ENCODE measurements at places on chromosomes 1 and 21.

DNA sequence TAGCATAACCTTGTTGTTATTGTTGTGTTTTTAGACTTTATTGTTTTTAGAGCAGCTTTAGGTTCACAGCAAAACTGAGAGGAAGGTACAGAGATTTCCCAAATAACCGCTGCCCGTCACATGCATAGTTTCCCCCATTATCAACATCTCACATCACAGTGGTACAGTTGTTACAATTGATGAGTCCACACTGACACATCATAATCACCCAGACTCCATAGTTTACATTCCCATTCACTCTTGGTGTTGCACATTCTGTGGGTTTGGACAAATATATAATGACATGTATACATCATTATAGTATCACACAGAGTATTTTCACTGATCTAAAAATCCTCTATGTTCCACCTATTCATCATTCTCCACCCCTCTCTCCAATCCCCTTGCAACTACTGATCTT lies 25.9 kb upstream of the TOR3A start:
- no peak for DNase-seq

- DNase-seq, result no peak
Observed at GRCh38 chr1:183270541-183271141, 84.6 kb downstream of the LAMC2 start.

- peak; percentile 51 for DNase-seq
Observed at GRCh38 chr1:220803401-220804201, 16.9 kb downstream of the MTARC1 start.

GRCh38 chr1:975896-976683 lies 5.8 kb downstream of the PERM1 start:
- peak; percentile 77 for DNase-seq

- DNase-seq, result no peak
Observed at GRCh38 chr1:49606082-49606481, 417.7 kb downstream of the AGBL4 start.

DNA sequence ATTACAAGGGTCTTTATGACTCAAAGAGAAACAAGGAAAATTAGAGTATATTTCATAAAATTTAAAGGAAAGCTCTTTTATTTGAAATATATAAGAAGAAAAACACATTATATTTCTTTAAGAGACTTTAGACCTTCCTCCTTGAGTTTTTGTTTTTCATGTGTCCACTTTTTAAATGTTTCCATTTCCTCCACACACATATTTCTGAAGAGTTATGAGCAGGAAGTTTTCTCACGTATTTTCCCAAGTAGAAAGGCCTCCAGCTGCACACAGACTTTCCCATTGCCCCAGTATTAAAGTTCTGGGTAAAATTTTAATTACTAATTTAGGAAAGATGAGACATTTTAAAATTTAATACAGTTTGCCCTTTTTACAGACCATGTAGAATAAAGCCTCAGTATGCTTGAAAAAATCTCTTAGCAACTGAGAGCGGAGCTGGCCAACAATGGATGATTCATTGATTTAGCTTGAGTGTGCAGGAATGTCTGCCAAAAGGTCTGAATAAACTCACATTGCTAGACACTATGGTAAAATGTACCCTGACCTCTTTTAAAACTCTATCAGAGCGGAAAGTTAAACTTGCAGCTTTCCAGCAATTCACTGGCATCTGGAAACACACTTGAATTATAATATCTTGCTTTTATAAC lies 57.9 kb downstream of the DDAH1 start:
- peak; percentile 84 for DNase-seq

DNA sequence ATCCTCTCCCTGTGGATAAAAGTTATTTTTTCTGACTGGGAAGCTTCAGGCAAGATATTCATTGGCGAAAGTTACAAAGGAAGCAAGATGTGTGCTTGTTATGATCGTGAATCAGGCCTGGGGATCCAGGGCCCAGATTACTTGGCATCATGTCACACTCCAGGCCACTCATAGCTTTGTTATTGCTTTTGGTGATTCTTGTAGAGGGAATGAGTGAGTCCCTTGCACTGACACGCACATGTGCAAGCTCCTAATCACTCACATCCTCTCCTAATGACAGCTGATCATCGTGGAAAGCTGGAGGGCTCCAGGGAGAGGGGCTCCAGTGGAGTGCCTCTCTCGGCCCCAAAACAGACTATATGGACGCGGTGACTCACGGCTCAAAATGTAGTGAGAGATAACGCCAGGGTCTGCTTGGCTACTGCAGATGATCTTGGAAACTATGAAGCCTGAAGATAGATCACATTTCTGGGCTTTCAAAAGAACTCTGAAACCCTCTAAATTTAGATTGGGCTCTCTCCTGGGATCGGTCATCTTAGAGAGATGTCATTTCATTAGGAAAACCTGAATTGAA lies 481.1 kb upstream of the USP24 start:
- peak; percentile 29 for DNase-seq

GRCh38 chr1:110087812-110088738 lies 17.6 kb upstream of the ALX3 start:
- DNase-seq, result peak; percentile 72

DNA sequence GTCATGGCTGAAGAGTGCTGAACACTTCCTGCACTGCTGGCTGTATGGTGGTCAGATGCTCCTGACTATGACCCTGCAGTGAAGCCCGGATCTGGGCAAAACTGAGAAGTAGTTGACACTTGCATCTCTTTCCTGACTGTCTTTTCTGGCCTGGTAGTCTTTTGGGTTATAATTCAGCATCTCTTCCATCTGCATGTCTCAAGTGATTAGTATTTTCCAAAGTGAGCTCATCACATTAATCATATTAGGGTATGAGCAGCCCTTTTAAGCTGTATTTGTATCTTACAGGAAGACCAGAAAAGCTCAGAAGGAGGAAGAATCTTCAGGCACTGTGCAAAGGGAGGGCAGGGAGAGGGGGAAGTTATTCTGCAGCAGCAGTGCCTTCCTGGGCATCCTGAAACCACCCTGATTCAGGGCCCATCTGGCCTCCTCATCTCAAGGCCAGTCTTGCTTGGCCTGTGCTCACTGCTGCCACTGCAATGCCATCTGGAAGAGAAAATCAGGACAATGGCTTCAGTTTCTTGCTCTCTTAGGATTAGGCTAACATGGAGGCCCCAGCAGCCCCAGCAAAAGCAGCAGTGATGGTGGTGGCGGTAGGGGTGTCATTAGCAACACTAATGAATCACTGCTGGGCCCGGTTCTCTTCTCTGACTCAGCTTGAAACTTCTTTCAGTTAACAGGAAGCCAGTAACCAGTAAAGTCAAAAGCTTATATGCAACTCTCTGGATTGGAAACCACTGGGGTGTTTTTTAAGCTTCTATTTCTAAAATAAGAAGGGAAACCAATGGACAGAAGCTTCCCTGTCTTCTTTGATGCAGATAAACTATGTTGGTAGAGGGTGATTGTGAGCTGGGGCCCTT lies 63.3 kb upstream of the WDR26 start:
- DNase-seq, result peak; percentile 90

- DNase-seq, result peak; percentile 14
Observed at GRCh38 chr21:37153196-37153934, 80.3 kb downstream of the TTC3 start.

GRCh38 chr1:218529646-218530300 lies 184.6 kb downstream of the TGFB2 start:
- no peak for DNase-seq

- DNase-seq, result no peak
Observed at GRCh38 chr1:167792188-167792565, 70.4 kb downstream of the MPZL1 start.

DNA sequence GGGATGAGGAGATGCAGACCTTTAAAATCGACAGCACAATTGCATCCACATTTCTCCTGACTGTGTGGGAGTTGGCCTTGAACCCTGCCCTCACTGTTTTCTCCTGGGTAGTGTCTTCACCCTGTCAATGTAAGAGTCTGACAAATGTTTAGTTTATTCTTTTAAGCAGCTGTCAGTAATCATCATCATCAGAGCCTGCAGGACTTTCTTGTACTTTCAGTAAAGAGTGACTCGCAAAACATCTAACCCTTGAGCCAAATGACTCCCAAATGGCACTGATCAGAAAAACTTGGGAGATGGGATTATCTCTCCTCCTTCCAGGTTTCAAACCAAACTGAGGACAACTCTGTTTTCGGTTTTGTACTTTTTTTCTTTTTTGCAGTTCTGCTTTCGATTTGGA lies 460.2 kb downstream of the KIF26B start:
- DNase-seq, result no peak

GRCh38 chr1:94743862-94744261 lies 76.3 kb upstream of the SLC44A3 start:
- DNase-seq, result no peak

GRCh38 chr1:202807451-202807925 lies 733 bp downstream of the KDM5B start:
- peak; percentile 94 for DNase-seq

DNA sequence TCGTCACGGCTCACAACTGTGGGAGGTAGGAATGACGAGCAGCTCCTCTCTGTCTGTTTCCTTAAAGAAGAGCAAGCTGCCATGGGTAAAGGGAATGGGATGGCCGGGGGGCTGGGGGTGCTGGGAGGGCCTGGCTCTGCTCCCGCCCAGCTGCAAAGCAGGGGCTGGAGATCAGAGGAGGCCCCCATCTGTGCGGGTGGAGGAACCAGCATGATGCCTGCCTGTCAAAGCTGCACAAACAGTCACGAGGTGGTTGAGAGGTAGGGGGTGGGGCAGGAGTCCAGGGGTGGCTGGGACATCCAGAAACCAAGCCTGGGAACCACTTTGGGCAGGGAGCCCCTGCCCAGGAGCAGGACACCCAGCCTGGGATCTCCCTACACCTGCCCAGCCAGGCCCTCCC lies 12.6 kb downstream of the SLC41A1 start:
- no peak for DNase-seq

GRCh38 chr1:172398970-172399755 lies 21.3 kb upstream of the C1orf105 start:
- peak; percentile 38 for DNase-seq

DNA sequence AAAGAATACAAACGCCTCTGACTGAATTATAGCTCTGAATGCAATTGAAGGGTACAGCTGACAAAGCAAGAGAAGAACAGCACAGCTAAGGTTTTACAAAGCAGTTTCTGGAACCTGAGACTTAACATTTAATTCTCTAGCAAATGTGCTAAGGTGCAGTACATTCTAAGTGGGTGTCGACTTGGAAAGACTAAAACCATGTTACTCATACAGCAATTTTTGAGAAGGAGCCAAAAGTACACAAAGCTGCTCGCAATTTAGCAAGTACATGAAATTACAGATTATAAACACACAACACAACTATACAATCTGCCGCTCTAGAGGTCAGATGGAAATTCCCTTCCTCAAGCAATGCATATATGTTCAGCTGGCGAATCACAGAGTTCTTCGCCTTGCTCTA lies 121.9 kb downstream of the TIAM1 start:
- no peak for DNase-seq

- no peak for DNase-seq
Observed at GRCh38 chr1:234862360-234862943, 252.5 kb upstream of the IRF2BP2 start.

GRCh38 chr1:147820761-147821297 lies 60.4 kb upstream of the GJA5 start:
- no peak for DNase-seq

DNA sequence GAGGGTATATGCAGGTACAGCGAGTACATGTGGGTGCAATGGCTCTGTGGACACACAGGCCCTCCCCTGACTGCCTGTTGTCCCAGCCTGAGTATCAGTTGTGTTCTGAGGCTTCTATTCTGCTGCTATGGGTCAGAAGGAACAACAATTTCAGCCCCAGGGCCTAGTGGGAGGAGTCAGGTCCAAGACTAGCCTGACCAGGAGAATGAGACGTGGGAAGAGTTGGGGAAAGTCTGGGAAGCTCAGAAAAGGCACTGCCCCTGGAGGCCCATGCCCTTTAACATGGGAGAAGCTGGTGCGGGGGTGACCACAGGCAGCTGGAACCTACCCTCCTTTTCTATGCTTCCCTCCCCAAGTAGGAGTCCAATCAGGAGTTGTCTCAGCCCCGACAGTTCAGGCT lies 7.7 kb downstream of the IGSF8 start:
- no peak for DNase-seq

DNA sequence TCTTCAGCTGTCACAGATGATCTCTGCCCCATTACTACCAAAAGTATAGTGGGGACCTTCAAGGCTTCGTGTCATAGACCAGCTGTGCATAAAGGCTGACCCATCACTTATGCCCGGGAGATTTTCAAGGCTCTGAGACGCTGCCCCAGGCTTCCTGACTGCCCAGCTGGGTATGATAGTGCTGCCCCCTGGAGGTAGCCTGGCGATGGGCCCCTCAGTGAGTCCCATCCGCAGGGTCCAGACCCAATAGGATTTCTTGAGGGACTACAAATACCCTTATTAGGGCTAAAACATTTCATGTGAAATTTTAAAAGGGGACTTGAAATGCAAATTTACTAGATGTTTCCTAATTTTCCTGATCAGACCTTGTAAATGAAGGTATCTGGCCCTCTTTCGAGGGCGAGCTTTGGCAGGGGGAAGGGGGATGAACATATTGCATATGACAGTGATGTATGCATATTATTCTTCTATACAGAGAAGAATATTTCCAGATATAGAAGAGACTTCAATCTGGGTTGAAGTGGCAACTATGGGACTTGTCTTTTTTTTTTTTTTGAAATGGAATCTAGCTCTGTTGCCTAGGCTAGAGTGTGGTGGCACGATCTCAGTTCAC lies 11.7 kb upstream of the FCMR start:
- DNase-seq, result no peak

GRCh38 chr1:111513410-111514020 lies 10.1 kb upstream of the ADORA3 start:
- no peak for DNase-seq

- DNase-seq, result no peak
Observed at GRCh38 chr1:65773391-65774123, 19.1 kb upstream of the PDE4B start.

- DNase-seq, result no peak
Observed at GRCh38 chr1:113567427-113567826, 177.1 kb downstream of the MAGI3 start.

DNA sequence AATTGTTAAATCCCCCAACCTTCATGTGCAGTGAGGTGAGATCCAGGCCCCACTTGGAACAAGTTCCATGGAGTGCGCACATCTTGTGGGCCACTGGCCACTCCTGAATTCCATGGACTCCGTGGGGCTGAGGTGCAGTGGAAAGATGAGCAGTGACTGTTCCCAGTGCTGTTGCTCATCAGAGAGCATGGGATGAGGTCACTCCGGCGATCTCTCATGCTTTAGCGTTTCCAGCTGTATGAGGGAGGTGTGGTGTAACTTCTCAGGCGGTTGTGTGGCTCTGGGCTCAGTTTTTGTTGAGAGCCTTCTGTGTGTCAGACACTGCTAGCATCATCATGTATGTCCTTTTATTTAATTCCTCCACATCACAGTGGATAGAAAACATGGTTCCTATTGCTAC lies 96.2 kb downstream of the GALNT2 start:
- DNase-seq, result no peak

GRCh38 chr1:34780528-34780927 lies 486 bp upstream of the GJB3 start:
- DNase-seq, result no peak

DNA sequence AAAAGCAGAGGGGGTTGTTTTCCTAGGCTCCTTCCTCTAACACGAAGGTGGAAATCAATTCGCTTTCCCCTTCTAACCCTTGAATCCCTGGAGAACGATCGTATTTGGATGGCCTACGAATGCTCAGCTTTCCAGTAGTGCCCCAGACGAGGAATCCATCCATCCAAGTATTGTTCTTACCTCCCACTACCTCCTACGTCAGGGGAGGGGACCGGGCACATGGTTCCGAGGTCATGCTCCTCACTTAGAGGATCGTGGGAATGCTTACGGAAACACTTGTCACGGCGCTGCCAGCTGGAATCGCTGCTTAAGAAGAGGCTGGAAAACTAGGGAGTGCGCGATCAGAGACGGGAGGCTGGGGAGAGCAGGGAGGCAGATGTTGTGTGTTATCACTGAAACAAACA lies 47.4 kb downstream of the CAPZB start:
- DNase-seq, result no peak

GRCh38 chr1:37448691-37449417 lies 25.5 kb upstream of the ZC3H12A start:
- DNase-seq, result peak; percentile 71
